Muscle of arm (tissue), 14 donors: ENCODE measurements at places on chromosomes 13 and 19.

GRCh38 chr19:57701625-57702024 lies 7.4 kb downstream of the ZNF154 start:
- no peak for DNase-seq

- DNase-seq, result no peak
These were observed 10.0 kb upstream of the IGFL3 start for GRCh38 chr19:46134527-46134926.

GRCh38 chr13:35855531-35856019 lies 275.6 kb downstream of the DCLK1 start:
- DNase-seq, result no peak

GRCh38 chr19:4016486-4016885 lies 8.9 kb downstream of the PIAS4 start:
- no peak for DNase-seq

- no peak for DNase-seq
These were observed 25.5 kb upstream of the TFDP1 start for GRCh38 chr13:113559061-113559460.
